ENCODE measurements at places on chromosomes 12 and 14.

- no peak for DNase-seq
Measured at GRCh38 chr12:91565846-91566245, 383.2 kb upstream of the DCN start.

DNA sequence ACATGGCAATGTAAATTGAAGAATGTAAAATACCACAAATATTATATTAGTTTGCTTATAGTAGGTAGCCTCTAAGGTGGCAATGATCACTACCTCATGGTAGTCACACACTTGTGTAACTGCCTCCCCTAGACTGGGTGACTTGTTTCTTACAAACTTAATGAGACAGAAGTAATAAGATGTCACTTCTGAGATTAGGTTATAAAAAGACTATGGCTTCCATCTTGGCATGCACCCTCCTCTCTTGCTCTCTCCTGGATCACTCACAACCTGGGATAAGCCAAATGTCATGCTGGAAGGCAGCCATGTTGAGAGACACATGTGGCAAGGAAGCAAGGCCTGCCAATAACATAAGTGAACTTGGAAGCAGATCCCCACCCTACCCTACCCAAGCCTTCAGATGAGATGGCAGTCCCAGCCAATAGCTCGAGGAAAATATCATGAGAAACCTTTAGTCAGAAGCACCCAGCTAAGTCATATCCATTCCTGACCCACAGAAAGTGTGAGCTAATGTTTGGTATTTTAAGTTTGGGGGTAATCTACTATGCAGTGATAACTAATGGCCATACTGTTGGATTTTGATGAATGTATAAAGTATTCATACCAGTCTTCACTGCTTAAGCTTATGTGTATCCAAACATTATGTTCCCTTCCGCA lies 43.3 kb downstream of the PPP1R12A start:
- DNase-seq: no peak

DNA sequence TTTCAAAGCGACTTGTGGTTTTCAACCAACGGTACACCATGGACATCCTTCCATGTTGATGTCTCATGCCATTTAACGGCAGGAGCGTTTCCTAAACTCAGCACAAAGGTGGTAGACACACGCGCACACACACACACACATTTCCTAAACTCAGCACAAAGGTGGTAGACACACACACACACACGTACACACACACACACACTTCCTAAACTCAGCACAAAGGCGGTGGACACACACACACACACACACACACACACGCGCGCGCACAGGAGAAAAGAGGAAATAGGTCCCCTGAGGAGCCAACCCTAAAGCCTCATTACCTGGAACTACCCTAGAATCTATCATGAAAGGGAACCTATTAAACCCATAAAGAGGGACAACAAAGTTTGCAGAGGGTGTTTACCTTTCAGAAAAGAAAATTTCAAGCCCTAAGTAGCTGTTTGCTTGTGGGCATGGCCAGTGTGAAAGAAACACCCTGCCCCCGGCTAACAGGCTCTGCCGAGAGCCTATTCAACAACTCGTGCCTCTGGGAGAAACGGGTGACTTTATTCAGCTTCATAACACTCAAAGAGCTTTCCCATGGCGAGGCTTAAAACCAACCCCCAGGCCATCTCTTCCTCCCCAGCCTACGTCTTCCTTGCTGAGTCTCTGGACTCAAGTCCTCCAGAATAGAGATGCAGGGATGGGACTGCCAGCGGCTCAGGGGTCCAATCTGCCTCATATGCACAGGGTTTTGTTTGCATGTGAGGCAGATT lies 31.8 kb downstream of the SLC8B1 start:
- no peak for DNase-seq

GRCh38 chr14:37550511-37550910 lies 44.5 kb downstream of the FOXA1 start:
- no peak for DNase-seq

DNA sequence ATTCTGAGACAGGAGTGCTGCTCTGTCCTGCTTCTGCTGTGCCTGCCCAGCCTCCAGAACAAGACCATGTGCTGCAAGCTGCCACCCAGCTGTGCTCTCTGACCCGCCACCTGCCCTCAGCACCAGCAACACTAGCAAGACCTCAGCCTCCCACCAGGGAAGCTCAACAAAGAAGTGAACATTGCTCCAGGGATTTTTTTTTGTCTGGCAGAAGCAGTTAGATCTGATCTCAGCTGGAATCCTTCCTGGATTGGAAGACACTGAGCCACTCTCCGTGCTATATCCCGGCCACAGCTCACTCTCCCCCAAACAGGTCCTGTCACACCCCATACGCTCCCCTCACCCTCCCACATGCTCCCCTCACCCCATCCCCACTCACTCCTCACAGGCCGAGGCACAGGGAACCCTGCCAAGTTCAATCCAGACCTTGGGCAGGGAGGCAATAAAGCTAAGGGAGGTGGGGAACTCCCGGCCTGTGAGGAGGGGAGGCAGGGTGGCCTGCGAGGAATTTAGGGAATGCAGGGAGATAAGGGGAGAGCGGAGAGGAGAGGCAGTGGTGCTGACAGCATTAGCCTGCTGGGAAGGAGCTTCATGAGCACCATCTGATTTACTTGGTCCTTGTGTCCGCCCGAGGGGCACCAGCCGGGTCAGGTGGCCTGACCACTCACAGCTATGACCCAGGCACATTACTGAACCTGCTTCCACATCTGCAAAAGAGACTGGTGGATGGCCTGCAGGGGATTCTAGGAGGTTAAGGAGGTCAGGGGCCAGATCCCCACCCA lies 29.7 kb downstream of the CCDC85C start:
- no peak for DNase-seq
